ENCODE measurements at places on chromosomes 2 and 18. TPM values are rescaled to one million over a fixed set of nuclear protein-coding genes. Genes with fewer than 3 reads are reported as not detected.
A peak's percentile ranks its signal among the peaks of the same experiment; 100 is the strongest.

ITGB6 gene
- total RNA-seq, result not detected

MPV17 gene
- 81.1 TPM for total RNA-seq

ASAP2 gene
- 31.2 TPM for total RNA-seq

DNA sequence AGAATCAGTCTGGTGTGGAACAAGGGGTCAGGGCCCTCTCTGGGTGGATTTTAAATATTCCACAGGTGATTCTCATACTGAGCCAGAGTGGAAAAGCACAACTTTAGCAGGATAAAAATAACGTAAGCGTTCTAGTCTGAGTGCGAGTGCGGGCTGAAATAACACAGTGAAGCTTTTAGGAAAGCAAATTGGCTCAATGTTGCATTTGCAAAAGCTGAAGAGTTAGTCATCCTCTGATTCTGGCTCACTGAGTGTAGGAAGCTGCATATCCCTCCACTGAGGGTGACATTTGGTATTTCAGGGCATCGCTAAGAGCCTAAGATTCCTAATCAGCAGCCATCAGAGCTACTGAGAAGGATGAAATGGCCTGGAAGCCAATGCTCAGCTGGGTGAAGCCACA lies 134.7 kb downstream of the RIF1 start:
- DNase-seq, result no peak

TMEM198 gene
- total RNA-seq, result 3.4 TPM

- no peak for DNase-seq
Measured at GRCh38 chr2:165109915-165110314, 93.9 kb downstream of the SCN3A start.

FAP gene
- total RNA-seq, result 66.6 TPM

DNA sequence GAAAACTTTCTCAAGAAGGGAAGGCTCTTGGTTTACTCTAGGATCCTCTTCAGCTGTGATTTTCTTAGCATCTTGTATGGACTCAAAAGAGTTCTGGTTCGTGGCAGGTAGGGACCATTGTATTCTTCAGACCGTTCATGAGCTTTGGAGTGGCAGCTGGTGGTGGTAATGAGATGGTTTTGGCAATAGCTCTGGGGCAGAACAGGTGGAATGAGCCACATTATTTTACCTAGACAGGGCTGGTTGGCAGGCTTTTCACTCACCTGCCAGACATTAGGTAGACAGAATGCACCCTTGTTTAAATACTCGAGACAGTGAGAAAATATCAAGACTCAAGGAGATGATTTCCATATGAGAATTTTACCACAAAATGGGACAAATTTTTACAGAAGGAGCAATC lies 26.2 kb upstream of the MGAT5 start:
- DNase-seq, result no peak

- no peak for DNase-seq
Measured at GRCh38 chr18:58639237-58639636, 10.3 kb upstream of the ALPK2 start.

HOXD12 gene
- not detected for total RNA-seq

MFSD2B gene
- 0.34 TPM for total RNA-seq

- no peak for DNase-seq
Measured at GRCh38 chr2:216308576-216308975, 63.7 kb downstream of the MARCHF4 start.

DNA sequence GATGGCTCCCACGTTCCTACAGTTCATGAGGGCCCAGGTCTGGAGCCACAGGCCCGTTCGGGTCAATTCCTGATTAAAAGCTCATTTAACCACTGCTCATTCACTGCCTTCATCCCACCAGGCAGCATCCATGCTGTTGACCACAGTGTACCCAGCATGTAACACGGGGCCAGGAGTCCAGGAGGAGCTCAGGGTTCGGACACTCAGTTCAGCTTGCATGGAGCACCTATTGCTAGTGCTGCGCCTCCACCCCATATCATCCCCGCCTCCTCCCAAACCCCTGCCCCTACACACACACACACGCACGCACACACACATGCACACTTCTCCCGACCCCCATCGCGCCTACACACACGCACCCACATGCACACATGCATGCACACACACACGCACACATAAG lies 72.9 kb upstream of the SNTG2 start:
- no peak for DNase-seq

DNA sequence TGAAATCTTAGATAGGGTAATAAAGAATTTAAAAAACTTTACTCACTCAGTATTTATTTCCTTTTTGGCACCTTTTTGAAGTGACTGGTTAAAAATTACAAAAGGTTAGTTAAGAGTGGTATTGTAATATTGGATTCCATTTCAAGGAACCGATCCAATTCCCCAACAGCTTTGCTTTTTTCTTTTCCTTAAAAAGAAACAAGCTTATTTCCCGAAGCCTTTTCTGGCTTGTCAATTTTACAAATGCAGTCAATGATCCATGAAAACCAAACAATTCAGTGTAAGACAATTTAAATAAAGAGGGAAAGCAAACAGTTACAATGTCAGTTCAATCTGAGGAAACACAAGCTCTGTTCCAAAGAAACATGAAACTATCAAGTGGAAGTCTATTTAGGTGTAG lies 200.2 kb downstream of the RIT2 start:
- DNase-seq, result no peak

DNA sequence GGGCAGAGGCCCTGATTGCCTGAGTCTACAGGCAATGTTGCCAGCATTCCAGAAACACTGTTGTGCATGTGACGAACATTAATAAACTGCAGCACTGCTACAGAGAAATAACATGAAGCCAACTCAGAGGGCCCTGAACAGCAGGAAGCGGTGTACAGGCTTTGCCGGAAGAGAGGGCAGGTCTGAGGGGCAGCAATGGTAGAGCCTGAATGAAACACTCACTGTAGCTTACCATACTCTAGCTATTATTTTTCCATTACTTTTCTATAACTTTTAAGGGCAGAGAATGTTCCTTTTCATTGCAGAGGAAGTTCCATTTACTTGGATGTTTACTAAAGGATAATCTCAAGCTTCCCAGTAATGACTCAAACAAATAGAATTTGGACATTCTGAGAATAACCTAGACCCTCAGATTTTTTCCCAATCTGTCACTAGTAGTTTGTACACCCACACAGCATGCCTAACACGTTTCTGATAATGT lies 150.4 kb downstream of the MTX2 start:
- peak; percentile 64 for DNase-seq

Data from HFFc6 (cell line).